ENCODE measurements at places on chromosomes 1 and 21. TPM values are rescaled to one million over a fixed set of nuclear protein-coding genes. Genes with fewer than 3 reads are reported as not detected.

The HAO2 gene
- not detected for total RNA-seq

The C1QB gene
- total RNA-seq, result not detected

The SYDE2 gene
- total RNA-seq, result 6.1 TPM

The CNIH3 gene
- 62.4 TPM for total RNA-seq

The RHEX gene
- total RNA-seq, result not detected

The SIPA1L2 gene
- total RNA-seq, result 0.73 TPM

The PTPRF gene
- 30.7 TPM for total RNA-seq

The LENEP gene
- not detected for total RNA-seq

The FGR gene
- not detected for total RNA-seq

The FCRL5 gene
- not detected for total RNA-seq

The MIB2 gene
- total RNA-seq, result 36.0 TPM

The DCDC2B gene
- not detected for total RNA-seq

The FAM110D gene
- not detected for total RNA-seq

The ADAM30 gene
- not detected for total RNA-seq

The VTCN1 gene
- not detected for total RNA-seq

The TGFB2 gene
- total RNA-seq, result 0.78 TPM

The AIM2 gene
- 1.8 TPM for total RNA-seq

The CDCA8 gene
- total RNA-seq, result 12.9 TPM

The TAS1R3 gene
- total RNA-seq, result under 0.01 TPM

The FOXD3 gene
- total RNA-seq, result not detected

The RAB7B gene
- 8.2 TPM for total RNA-seq

The CLDN19 gene
- total RNA-seq, result not detected

The C1orf53 gene
- total RNA-seq, result 3.9 TPM

The ADGRB2 gene
- 4.7 TPM for total RNA-seq

The RAVER2 gene
- 7.4 TPM for total RNA-seq

The FCRL1 gene
- not detected for total RNA-seq
